ENCODE measurements at places on chromosomes 12 and 14. TPM values are rescaled to one million over a fixed set of nuclear protein-coding genes. Genes with fewer than 3 reads are reported as not detected.

DNA sequence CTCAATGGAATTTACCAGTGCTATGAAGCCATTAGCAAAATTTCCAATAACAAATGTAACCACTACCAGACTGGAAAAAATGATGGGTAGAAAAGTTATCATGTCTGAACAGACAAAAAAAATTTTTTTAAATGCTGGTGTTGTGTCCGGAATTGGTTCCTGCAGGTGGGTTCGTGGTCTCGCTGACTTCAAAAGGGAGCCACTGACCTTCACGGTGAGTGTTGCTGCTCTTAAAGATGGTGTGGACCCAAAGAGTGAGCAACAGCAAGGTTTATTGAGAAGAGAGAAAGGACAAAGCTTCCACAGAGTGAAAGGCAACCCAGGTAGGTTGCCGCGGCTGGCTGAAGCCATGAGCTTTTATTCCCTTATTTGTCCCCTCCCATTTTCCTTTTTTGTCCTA lies at the start of gene TAS2R43:
Gene TAS2R43 (minus strand): TSS at position 186 of the 400 bp plus-strand sequence. CDS start 84 bp downstream, at position 102.
- no peak for DNase-seq

DNA sequence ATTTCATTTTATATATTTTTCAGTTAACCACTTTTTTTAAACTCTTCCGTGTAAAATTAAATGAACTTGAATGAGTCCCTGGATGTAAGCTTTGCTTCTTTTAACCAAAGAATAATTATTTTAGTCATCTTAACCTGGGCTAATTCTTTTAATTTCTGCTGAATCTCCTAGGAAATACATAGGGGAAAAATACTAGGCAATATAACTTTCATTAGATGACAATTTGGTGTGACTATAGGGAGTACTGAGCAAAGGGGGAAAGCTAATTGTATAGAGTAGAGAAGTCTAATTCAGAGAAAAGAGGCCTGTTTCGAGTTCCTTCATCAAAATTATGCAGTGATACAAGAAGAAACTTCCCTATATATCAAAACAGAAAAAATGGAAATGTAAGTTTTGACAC lies 388.1 kb downstream of the NOVA1 start:
- DNase-seq, result no peak

DNA sequence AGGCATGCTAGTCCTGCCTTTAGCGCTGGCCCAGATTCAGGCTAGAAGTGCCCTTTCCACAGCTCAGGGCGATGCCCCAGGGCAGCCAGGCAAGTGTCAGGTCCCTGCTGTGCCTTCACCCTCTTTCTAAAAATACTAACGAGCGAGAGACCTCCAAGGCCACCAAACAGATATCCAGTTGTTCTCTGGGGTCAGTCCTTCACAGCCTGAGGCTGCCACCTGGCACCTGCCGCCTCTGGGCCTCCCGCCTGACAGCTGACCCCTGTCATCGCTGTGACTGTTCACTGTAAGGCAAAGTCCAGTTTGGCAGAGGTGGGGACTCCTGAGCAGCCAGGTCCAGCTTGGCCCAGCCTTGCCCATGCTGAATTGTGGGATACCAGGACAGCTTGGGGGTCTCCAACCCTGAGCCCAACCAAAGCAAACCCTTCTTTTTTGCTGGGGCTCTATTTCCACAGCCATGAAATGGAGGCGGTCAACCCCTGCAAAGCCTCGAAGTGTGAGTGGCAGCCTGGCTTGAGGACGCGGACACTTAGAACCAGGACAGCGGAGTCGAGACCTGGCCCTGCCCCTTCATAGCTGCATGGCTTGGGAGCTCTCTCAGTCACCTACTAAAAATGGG lies 79.9 kb downstream of the NINJ2 start:
- no peak for DNase-seq

DNA sequence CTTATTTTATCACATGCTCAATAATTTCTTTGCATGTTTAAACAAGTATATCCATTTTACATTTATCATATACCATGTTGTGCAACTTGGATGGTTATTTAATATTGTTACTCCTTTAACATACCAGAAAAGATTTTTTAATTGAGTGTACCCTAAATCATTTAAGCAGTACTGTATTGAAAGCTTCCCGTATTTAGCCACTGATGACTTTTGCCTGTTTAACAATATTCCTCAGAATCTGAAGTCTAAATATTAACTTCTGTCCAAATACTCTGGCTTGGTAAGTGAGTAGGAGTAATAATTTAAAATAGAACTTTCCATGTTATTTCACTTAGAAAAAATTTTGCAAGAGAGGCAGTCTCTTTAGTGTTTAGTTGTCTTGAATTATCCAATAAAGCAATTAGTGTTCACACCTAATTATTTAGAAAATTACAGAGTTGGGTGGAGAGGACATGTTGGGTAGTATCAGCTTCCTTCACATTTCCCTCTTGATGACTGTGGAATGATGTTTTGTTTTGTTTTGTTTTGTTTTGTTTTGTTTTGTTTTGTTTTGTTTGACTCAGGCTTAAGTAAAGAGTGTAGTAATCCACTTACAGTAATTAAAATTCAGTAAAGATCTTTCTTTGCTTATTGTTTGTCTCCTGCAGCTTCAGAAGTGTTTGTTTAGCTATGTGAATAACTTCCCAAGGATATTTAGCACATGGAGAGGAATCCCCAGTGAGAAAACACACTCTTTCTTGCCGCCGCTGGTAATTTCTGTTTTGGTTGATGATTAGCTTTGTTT lies 59.5 kb downstream of the DAAM1 start:
- DNase-seq, result no peak

The TDRD9 gene
- 0.62 TPM for total RNA-seq

Data from activated CD4-positive, alpha-beta T cell treated with anti-CD3 and anti-CD28 coated beads, Interleukin-2, amount 10 ng/mL, durations not matched to agents 7 days and 5 days (primary cell).